NCI-H510A (cell line): ENCODE measurements at places on chromosomes 4 and X.

DNA sequence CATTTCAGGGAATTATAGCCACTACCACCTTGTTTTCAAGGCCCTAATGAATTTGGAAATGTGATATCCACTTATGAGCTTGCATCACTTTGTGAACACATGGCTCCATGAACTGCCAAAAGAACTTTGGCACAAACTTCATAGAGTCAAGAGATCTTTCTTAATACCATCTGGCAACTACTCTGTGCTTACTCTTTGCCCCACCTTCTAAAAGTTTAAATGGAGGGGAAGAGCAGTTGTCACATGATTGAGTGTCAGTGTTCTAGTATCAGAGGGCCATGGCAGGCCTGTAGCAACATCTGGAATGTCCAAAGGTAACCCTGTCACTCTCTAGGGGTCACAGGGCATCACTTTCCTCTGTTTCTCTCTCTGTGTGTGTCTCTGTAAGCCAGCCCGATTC is 2.6 kb upstream of the ADH1B start:
- DNase-seq = no peak

GRCh38 chr4:165726831-165727230 is 146.2 kb upstream of the TLL1 start:
- DNase-seq = no peak

DNA sequence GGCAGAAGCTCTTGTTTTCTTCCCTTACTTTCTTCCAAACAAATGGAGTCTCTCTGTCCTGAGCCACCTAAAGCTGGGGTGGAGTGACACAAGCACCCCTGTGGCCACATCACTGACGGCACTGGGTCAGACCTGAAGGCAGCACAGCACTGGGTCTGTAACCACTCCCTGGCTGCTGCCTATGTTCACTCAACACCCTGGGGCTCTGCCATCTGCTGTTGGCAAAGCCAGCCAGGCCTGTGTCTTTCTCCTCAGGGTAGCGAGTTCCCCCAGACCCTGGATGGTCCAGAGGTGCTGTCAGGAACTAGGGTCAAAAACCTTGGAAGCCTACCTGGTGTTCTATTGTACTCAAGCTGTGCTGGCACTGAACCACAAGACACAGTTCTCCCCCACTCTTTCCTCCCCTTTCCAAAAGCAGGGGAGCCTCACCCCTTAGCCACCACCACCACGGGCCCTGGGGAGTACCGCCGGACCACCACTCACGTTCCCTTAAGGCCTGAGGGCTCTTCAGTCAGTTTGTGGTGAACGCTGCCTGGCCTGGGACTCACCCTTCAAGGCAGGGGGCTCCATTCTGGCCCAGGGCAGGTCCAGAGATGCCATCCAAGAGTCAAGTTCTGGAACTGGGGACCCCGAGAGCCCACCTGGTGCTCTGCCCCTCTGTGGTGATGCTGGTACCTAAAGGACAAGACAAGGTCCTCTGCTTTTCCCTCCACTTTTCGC is 31.5 kb downstream of the TMEM271 start:
- no peak for DNase-seq

GRCh38 chrX:100864657-100865391 is 9.3 kb downstream of the NOX1 start:
- DNase-seq = no peak

GRCh38 chrX:7435822-7436221 is 287.9 kb upstream of the PUDP start:
- no peak for DNase-seq
